ENCODE measurements at places on chromosomes 11 and 22.
A peak's percentile ranks its signal among the peaks of the same experiment; 100 is the strongest.

- DNase-seq, result no peak
Measured at GRCh38 chr22:40320687-40321086, 25.6 kb upstream of the ADSL start.

- no peak for DNase-seq
Measured at GRCh38 chr11:85855341-85855656, at the start of gene CCDC83. Gene CCDC83 (plus strand): TSS chr11:85855383. CDS start chr11:85865124, 9,741 bp downstream.

- DNase-seq, result no peak
Measured at GRCh38 chr11:1263010-1263409, 40.1 kb downstream of the MUC5B start.

GRCh38 chr22:41526226-41526829 is 17.9 kb downstream of the POLR3H start:
- no peak for DNase-seq

GRCh38 chr22:46149512-46150033 is 753 bp upstream of the PPARA start:
- peak; percentile 64 for DNase-seq

- DNase-seq, result no peak
Measured at GRCh38 chr11:2932850-2933251, 3.6 kb upstream of the PHLDA2 start.

- no peak for DNase-seq
Measured at GRCh38 chr22:23504516-23504915, 75.6 kb downstream of the IGLL1 start.

GRCh38 chr11:70142221-70142875 is 60.7 kb upstream of the FADD start:
- DNase-seq, result no peak

DNA sequence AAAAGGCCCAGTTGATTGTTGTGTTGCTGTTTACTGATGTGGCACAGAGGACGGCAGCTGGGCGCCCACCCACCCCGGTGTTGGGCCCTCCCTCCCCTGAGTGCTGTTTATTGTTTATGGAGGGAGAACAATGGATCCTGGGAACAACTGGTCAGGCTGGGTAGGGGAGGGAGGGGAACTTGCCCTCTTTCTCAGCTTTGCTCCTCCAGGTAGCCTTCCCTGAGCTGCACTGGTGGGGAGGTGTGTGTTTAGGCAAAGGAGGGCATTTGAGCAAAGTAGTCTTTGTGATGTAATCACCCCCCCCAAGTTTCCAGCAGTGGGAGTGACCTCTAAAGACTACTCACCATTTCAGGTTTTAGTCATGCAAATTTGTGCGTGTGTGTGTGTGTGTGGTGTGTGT is 1035.3 kb downstream of the NTM start:
- no peak for DNase-seq

- no peak for DNase-seq
Measured at GRCh38 chr11:78370406-78371172, 47.0 kb downstream of the GAB2 start.

- DNase-seq, result no peak
Measured at GRCh38 chr11:109197656-109198055, 224.3 kb upstream of the C11orf87 start.

DNA sequence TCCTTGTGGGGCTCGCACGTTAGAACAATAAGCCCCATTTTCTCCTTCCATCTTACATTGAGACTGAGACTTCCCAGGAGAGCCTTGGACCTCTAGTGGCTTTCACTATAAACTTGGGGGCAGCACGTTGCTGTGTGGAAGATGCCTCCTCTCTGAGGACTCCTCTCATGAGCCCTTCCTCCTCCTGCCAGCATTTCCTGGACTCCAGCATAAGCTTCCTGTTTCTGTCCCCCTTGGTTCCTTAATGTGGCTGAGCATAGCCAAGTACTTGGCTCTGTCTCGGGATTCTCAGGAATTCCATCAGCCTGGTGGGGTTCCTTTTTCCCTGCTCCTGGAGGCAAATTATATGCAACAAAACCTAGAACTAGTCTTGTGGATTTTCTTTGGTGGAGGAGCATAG is 38.8 kb upstream of the UBASH3B start:
- no peak for DNase-seq

GRCh38 chr11:5196067-5196466 is 4.4 kb downstream of the OR51V1 start:
- DNase-seq, result no peak

DNA sequence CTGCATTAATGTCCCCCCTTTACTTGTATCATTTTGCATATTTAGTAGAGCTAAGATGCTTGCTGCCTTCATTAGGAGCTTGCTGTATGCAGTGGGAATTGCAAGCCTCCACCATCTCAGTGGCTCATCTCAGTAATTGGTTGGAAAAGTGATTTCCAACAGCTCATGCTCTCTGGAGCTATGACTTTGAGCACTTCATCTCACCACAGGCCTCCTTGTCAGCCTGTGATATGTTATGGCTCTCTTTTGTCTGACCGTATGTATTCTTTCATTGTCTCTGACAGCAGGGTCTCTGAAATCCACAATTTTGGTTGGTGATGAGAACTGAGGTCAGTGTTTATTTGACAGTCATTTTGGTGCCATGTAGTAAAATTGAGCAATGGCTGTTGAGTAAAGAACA is 345.1 kb downstream of the FAT3 start:
- no peak for DNase-seq

- no peak for DNase-seq
Measured at GRCh38 chr22:32478994-32479393, 4.4 kb downstream of the FBXO7 start.

GRCh38 chr22:25627271-25627852 is 62.9 kb downstream of the GRK3 start:
- DNase-seq, result no peak

GRCh38 chr11:82676483-82677094 is 57.1 kb downstream of the FAM181B start:
- DNase-seq, result no peak

DNA sequence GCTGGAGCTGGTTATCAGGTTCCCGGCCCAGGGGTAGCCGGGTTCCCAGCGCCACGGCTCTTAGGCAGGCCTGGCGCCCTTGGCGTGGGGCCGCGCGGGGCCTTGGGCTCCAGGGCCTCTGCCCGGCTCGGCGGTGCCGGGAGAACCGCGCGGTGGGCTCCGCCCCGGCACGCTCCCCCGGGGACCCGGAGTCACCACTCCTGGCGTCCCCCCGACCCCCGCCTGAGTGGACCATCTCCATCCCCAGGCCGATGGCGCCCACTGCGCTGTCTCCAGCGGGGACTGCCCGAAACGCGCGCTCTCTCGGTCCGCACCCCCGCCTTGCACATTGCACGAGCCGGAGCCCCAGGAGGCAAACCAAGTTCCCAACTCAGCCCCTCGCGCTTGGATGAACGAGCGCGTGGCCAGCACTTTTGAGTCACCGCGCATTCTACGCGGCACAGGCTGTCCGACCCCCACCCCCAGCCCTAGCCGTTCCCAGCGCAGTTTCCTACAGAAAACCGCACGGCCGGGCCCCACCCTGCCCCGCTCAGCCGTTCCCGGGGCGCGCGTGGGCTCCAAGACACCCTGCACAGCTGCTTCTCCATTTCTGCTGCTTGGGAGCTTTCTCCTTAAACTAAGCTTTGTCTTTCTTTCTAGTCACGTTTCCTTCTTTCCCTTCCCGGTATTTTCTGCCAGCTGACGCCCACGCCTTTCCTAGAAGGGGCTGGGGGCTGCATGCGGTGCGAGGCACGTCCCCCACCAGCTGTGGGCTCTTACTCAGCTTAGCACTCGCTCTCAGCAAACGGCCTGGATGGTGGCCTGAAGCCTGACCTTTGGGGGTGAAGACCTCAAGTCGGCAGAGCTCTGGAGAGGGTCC is 650 bp upstream of the CHID1 start:
- no peak for DNase-seq

DNA sequence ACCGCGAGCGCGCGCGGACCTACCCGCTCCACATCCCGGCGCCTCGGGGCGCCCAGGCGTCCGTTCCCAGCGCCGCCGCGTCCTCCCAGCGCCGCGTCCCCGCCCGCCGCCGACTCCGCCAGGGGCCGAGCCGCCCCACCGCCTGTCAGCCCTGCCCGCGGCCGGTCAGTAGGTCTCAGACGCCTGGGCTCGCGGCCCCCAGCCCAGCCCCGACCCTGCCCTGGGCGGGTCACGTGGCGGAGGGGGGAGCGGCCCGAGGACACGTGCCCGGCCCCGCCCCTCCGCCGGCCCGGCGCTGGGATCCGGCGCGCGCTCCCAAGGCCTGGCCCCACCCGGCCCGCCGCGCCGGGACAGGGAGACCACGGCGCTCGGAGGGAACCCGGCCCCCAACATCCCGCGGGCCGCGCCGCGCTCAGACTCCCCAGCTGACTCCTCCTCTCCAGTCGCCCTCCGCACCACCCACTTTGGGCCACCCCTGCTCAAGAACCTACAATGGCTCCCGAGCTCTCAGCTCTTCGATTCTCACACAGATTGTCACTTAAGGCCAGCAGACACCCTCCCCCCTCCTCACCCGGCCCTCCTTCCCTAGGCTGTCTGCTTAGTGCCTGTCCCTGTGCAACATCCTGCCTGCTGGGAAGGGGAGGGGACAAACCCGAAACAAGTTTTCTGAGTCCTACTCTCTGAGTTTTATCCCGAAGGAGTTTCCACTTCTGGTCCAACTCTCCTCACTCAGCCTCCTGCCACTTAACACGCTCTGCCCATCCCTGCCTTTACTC is at the start of gene RAB3IL1:
TSS of gene RAB3IL1 (minus strand) at position 233 of the 776 bp plus-strand sequence. CDS start at position 34, 199 bp downstream.
- peak; percentile 48 for DNase-seq

DNA sequence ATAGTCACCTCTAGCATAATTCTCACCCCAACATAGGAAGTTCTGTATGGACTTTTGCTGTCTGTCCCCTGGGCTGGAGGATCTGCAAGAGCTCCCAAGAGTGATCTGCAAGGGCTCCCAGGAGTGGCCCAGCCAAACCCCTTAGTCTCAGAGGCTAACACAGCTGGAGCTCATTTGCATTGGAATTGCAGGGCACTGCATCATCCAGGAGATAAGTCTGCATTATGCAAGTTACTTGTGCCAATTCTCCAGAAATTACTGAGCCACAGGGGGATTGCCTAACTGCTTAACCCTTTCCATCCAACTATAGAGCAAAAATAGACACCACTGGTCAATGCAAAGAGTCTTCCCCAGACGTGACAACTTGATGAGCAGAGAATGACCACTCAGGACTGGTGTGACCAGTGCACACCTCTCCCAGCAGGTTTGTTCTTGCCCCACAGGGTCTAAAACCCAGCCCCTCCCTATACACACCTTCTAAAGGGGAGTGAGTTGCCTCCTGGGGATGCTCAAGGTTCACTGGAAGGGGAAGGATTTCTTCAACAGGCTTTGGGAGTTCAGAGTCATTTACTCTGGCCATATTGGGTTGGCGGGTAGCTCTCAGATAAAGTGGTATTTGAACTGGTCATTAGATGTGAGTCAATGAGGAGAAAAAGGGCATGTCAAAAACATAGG is 38.4 kb downstream of the POU2AF3 start:
- no peak for DNase-seq

DNA sequence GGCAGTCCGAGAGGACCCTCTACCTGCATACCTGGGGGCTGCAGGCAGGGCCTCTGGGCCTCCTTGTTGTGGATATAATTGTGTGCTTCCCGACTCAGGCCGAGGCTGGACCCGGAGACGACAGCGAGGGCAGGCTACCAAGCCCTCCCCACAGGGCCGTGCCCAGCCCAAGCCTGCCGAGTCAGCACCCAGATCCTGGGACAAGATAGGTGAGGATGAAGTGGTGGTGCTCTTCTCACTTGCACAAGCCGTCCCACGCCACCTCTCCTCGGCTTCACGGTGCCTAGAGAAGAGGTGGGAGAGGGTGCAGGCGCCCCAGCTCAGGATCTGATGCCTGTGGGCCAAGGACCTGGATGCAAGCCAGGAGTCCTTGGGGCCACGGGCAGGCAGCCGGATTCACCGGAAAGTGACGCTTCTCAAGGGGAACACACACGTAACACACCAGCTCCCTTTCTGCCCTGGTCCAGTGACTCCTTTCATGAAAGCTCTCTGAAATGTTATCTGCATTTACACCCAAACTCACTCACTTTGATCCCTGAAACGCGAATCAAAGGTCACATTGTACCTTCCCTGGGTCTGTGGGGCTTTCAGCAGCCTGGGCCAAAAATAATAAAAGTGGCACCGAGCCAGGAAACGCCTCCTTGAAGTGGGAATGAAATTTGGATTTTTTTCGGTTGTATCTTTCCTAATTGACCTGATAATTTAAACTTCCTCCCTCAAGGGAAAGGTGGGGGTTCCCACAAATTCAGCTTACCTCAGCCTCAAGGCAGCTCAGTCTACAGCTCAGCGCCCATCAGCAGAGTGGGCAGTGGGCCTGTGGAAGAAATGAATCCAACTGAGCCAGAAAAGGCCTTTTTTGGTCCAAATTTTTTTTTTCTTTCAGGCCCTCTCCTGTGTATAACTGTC is 1.1 kb upstream of the GNB1L start:
- DNase-seq, result peak; percentile 67

GRCh38 chr11:85725510-85726258 is 39.7 kb upstream of the CCDC89 start:
- no peak for DNase-seq

DNA sequence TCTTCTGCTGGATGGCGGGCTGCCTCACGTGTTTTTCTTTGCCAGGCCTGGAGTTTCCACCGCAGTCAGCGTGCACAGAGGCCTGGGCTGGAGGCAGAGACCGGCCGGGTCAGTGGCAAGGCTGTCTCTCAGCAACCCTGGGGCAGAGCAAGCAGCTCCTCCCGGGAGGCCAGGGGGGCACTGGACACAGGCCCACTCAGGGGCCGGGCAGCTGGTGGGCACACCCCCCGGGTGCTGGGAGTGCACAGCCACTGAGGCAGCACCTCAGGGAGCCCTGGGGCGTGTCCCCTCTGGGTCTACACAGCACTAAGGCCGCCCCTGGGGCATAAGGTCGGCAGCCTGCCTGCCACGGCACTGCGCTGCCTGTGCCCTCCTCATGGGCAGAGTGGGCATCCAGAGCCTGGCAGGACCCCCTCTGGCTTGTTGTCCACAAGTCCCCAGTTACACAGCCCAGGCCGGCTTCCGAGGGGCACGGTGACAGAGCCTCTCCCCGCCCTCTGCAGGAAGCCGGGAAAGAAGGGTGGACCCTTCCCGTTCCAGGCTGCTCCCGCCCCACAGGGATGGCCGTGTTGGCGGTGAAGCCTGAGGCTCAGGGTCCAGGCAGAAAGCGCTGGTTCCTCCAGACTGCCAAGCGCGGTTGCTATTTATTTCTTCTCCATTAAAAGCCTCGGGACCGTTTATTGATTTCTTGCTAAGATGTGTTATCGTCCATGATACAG is 18.5 kb upstream of the TH start:
- DNase-seq, result no peak

DNA sequence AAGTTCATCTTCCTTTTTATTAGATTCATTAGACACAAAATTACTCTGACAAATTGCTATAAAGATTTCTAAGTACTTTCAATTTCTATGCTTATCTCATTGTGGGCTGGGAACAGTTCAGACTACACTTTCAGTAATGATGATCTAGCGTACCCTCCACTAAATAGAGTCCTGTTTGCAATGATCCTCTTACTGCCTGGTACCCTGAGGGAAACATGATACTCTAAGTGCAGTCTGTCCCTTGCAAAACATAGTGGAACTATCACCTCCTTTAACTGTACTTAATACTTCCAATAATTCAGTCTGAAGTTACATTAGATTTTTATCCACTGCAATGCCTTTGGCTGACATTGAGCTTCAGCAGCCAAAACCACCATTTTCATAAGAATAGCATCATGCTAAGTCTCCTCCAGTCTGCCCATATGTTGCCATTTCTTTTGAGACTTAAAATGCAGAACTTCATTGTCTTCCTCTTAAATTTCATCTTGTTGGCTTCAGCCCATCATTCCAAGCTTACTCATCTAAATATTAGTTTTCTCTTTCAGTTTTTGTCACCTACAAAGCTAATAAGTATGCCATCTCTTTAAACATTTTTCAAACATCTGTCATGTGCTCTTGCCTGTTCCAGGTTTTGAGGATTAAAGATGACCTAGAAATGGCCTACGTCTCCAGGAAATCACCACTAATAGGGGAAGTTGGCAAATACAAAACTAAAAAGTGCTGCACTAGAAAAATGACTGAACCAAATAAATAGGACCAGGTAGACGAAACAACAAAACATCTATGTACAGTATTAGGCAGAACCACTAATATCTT is 55.5 kb downstream of the PAK1 start:
- no peak for DNase-seq
